ENCODE measurements at places on chromosomes 1 and 21.

DNA sequence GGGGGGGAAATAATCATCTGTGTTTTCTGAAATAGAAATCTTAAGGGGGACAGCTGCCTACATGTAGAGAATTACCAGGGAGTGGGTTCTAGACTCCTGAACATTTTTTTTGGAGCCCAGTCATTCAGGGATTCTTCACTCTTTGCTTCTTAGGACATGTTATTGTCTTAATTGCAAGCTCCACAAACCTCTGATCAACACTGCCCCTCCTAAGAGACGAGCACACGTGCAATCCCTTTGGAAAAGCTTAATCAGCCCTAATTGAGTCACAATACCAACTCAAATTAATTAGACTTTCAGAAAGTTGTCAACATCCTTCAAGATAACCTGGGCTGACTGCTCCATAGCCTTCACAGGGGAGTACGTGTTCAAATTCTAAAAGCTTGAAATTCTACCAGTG, 21.4 kb downstream of the RGS8 start:
- DNase-seq = no peak

GRCh38 chr1:117925981-117926380, 3.4 kb downstream of the GDAP2 start:
- no peak for DNase-seq

DNA sequence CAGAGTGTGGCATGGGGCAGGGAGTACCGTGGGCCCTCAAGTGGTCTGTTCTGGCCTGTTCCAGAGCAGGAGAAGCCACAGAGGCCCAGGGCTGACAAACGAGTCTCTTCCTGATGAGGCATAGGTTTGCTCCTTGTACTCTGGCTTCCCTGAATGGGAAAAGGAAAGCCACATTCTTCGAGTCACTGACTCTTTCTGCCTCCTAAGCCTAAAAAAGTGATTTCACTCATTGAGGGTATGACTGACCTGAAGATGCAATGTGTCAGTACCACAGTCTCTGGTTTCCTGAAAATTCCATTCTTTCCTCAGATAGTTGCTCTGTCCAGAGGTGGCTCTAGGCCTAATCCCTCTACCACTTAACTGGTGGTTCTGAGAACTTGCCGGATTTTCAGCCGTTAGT, 92.3 kb downstream of the KCNN3 start:
- no peak for DNase-seq

GRCh38 chr1:66687358-66687757, 64.9 kb upstream of the DYNLT5 start:
- DNase-seq = no peak

Data from activated CD8-positive, alpha-beta memory T cell treated with anti-CD3 and anti-CD28 coated beads for 1 hour (primary cell).